ENCODE measurements at places on chromosomes 7 and 10.

GRCh38 chr10:12590675-12591659 lies 241.6 kb downstream of the CAMK1D start:
- DNase-seq: no peak

GRCh38 chr7:47552621-47553020 lies 29.3 kb downstream of the TNS3 start:
- DNase-seq: peak; percentile 67

GRCh38 chr10:90977162-90977854 lies 56.4 kb upstream of the ANKRD1 start:
- no peak for DNase-seq

DNA sequence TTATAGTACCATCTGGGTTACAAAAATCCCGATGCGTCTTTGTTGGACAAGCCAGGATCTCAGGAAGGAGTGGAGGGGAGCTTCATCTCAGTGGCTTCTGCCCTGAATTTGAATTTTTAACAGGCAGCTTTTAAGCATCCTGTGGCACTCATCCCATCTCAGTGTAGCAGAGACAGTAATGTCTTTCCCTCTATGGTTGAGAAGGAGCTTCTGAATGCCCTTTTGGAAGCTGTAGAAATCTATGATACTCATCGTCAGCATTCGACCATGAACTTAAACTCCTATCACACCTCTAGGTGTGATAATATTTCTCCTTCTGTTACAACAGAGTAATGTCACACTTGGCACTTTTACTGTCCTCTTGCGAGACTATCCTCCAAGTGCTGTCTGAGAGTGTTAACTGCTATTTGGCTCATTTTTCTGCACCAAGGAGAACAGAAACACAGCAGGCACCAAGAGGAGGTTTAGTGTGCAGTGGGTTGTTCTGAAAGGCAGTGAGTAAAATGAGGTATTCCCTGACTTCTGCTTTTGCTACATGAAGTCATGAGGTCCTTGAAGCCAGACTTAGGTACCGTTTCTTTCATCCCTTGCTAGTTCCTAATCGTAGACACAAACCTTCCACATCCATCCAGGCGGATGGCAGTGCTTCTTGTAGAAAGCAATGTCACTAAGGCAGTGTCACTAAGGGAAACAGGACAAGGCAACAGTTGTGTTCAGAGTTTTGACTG lies 177.4 kb downstream of the CELF2 start:
- no peak for DNase-seq

Measured in ELR (cell line).